ENCODE measurements at places on chromosomes 2 and 18. TPM values are rescaled to one million over a fixed set of nuclear protein-coding genes. Genes with fewer than 3 reads are reported as not detected.

DNA sequence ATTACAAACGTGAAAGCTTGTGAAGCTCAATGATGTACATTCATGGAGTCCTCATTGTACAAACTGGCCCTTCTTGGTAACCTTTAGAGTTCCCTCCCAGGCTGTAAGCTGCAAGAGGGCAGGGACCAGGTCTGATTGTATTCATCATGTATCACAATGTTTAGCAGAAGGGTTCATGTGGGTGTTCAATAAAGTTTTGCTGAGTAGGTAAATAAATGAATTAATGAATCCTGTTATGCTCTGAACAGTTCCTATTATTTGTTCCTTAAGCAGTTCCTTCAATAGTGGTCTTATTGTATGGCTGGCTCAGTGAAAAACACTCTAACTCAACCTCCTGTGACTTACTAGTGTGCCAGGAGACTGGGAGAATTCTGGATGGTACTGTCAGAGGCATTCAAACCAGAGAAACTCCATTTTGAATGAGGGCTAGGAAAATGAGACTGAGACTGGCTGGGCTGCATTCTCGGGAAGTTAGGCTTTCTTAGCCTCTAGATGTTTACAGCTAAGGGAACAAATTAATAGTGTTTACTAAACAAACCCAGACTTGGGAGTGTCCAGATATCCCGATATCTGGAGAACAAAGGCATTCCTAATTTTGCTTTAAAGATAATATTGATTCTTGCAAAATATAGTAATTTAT lies 1.8 kb upstream of the ACVR1 start:
- no peak for DNase-seq

DNA sequence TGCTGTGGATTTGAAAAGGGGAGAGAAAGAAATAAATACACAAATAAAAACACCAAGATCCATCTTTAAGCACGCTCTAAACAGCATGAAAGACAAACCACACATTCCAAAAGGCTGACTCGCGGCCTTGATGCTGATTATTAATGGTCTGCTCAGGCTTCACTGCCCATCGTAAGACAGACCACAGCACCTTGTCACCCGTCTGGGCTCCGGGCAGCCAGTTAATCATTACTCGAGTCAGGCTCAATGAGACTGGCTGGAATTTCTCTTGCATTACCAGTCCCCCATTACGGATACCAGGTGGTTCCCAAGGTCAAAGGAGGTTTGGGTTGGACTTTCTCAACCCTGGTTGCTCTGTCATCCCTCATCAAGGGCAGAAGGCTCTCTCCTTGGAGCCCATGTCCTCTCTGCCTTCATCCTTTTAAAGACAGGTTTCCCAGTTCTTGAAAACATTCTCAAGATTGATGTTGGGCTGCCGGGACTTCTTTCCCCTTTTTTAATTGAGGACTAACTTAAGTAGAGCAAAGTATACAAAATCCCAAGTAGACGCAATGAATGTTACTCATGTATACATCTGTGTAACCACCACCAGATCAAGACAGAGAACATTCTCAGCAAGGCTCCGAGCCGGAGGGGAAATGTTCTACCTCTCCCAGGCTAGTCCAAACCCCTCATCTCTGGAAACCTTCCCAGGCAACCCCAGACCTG lies 8.1 kb downstream of the SMAD7 start:
- no peak for DNase-seq

- no peak for DNase-seq
Measured at GRCh38 chr2:20128506-20129330, 77.3 kb upstream of the LAPTM4A start.

DNA sequence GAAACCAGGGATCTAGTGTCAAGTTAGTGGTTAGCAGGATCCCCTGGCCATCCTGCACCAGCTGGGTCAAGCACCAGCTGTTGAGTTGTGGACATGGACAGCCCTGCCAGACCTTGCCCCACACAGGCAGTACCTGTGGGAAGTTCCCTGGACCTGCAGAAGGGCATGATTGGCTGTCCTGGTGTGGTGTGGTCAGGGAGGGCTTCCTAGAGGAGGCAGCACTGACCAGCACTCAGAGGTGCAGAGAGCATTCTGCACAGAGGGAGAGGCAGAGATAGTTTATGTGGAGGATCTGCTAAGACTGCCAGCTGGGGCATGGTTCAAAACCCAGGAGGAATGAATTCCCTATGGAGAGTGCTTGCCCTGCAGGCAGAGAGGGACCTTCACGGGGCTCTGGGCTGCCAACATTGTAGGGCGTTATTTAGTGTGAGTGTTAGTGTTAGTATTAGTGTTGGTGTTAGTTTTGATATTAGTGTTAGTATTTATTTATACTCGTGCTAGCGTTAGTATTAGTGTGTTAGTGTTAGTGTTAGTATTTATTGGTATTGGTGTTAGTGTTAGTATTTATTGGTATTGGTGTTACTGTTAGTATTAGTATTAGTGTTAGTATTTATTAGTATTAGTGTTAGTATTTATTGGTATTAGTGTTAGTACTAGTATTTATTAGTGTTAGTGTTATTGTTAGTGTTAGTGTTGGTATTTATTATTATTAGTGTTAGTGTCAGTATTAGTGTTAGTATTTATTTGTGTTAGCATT lies 31.9 kb downstream of the TWIST2 start:
- DNase-seq, result no peak

DNA sequence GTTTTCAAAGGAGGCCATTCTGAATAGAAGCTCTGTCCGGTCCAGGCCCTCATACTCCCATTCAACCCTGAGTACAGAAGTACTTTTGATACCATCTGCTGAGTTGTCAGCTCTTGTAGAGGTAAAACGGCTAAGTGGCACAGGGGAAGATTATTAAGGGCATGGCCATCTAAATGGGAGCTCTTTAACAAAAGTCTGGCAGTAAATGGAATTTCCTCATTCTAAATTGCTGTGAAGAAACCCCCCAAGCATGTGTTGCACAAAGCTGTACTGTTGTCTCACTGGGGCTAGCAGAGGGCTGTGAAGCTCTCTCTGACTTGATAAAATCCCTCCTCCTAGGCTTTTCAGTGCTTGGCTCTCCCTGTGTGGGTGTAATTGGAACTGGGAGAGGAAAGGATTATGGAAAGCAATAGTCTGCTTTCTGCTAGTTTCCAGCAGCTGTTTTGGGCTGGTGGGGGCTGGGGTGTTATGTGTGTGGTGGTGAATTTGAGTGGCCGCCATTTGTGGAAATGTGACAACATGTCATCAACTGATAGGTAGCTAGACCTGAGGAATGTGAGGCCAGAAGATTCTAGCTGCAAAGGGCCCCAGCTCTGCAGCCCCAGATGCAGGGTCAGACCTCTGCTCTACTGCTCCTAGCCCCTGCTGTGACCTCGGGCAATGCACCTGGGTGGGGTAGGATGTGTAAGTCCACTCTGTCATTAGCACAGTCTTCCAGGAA lies 65.1 kb downstream of the MAP4K4 start:
- DNase-seq, result no peak

CRYGD gene
- total RNA-seq, result not detected

- DNase-seq, result no peak
Measured at GRCh38 chr2:86234563-86235131, 35.4 kb downstream of the MRPL35 start.

- DNase-seq, result no peak
Measured at GRCh38 chr2:135528006-135528405, 3.0 kb downstream of the ZRANB3 start.

PIAS2 gene
- total RNA-seq, result 51.9 TPM

SLC40A1 gene
- total RNA-seq, result not detected

DNA sequence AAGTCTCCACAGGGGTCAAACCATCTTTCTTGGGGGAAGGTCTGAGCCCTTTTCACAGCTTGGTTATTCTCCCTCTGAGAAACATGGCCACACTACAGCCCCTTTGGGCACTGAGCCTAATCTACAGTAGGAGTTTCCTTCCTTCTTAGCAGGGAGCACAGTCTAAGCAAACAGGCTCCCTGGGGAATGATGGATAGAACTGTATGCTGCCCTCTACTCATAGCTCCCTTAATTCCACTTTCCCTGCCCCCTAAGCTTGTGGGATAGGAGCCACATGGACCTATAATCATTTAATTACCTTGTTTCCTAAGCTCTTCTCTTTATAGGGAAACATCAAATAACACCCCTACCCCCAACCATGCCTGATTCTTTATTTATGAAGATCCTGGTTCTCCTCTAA lies 442.1 kb upstream of the MEX3C start:
- no peak for DNase-seq

DNA sequence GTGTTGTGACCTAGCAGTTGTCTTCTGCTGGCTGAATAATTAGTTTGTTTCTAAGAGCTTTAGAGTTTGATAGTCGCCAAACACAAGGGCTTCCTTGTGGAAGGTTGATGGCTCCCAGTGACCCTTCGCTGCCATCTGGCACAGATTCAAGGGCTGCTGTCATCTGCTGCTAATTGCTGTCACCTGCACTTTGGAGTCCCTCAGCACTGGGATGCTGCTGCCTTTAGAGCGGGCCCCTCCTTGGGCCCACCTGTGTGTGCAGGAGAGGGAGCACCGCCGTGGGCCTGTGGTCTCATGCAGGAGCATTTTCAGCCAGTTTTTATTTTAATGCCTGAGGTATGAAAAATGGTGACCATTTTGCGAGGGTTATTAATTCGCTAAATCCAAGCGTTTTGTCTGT lies 154.0 kb upstream of the NFATC1 start:
- DNase-seq, result no peak

DNA sequence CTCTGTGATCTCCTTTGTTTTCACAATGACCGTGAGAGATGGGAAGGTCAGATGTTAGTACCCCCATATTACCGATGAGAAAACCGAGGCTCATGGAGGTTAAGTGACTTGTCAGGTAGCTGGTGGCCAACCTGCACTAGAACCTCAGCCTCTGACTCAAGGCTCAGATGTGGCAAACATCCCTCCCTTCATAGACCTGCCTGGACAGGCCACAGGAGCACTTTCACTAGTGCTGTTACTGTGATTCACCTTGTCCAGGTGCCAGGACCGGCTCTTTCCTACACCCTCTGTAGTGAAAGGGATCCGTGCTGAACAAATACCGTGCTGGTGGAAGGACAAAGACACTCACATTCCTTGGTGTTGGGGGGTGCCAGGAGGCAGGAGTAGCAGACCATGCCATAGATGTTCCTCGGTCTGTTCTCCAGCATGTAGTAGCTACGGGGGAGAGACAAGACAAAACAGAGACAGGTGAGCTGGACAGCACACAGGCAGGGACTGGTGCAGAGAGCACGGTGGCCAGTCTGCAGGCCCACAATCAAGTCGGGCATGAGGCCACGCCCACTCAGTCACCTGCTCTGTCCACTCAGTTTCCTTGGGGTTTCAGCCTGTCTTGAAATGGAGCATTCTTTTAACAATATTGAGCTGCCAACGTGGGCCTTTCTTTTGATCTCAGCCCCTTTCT lies 65.9 kb downstream of the EDAR start:
- DNase-seq, result no peak

MYO5B gene
- not detected for total RNA-seq

All from Karpas-422 (cell line).